CMK (cell line): ENCODE measurements at places on chromosomes 4 and X.
A peak's percentile ranks its signal among the peaks of the same experiment; 100 is the strongest.

GRCh38 chrX:125378770-125379169, 59.1 kb downstream of the TEX13C start:
- DNase-seq: no peak

DNA sequence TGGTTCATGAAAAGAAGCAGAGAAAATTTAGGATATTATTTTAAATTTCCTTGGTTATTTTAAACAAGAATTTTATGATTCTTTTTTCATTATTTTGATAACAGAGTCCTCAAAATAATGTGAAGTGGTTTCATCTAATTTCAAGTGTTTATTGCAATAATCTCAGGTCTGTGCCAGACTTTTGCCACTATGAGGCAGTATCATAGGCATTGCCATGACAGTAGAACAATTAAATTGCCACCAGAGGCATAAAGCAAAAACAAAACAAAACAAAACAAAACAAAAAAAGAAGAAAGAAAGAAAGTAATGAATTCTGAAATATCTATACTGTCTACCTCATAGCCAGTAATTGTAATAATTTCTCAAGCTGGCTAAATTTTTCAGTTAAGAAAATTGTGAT, 739.2 kb downstream of the KCTD8 start:
- no peak for DNase-seq

DNA sequence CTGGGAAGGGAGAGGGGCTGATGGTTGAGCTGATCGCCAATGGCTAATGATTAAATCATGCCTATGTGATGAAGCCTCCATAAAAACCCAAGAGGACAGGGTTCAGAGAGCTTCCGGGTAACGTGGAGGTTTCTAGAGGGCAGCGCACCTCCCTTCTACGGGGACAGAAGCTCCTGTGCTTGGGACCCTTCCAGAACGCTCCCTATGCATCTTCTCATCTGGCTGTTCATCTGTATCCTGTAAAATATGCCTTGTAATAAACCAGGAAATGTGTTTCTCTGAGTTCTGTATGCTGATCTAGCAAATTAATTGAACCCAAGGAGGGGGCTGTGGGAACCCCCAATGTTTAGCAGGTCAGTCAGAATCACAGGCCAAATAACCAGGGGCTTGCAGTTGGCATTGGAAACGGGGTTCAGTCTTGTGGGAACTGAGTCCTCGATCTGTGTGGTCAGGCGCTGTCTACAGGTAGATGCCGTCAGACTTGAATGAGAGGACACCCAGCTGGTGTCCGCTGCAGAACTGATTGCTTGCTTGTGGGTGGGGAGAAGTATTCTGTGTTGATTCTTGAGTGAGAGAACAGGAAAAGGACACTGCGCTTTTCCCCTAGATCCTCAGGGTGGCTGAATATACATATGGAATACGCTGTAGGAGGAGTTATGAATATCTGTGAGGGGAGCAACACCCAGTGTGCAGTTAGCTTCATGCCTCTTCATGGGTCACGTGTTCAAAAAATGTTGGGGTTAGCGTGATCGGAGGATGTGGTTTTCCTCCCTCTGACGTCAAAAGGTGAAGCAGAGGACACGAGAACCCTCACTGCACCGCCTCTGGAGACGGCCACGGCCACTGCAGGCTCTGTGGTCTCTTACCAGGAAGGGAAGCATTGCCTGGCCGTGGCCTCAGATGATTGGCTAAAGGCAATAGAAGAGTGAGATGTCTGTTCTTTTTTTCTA, 29.2 kb downstream of the HTT-AS start:
- peak; percentile 59 for DNase-seq

DNA sequence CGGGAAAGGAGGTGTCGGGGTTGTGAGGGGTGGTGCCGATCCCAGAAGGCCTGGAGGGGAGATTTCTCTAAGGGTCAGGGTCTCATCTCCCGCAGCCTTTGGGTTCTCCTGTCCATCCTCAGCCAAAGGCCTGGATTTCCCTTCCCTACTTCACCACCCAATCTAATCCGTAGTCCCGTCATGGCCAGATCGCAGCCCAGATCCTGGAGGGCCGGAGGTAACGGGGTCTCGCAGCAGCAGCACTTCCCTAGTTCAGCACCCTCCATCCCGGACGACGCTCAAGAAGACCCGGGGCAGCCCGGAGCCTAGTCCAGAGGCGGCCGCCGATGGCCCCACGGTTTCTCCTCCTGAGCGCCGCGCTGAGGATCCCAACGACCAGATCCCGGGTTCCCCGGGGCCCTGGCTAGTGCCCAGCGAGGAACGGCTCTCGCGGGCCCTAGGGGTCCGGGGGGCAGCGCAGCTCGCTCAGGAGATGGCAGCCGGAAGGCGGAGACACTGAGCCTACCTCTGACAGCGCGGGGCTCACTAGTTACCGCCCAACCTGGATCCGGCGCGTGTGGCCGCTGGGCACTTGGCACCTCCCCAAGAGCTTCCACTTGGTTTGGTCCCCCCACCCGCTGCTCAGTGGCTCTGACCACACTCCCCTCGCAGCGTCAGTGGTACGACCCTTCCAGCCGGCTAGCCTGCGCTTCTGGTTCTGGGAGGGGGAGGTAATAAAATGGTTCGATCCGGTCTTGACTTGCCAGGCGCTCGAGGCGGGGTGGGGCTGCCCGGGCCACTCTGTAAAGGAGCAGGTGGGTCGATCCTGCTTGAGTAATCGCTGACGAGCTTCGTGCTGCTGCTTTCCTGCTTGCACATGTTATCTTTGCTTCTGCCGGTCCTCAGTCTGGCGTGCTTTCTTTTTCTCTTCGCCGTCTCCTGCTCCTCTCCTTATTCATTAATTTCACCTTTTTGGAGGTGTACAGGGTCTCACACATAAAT, 3.6 kb downstream of the MAGIX start:
- DNase-seq: peak; percentile 97

DNA sequence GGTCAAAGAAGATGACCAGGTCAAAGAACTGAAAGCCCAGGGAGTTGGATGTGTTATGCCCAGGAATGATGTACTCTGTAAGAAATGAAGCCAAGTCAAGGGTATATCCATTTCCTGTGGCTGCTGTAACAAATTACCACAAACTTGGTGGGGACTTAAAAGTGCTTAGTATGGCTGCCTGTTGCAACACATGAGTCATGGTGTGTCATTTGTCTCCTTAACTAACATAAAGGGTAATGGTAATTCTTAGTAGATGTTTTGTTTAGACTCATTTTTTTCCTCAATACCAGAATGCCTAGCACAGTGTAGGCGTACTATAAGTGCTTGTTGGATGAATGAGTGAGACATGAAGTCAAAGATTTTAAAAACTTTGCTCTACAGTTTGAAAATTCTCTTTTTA, 45.7 kb downstream of the SYTL5 start:
- DNase-seq: no peak

DNA sequence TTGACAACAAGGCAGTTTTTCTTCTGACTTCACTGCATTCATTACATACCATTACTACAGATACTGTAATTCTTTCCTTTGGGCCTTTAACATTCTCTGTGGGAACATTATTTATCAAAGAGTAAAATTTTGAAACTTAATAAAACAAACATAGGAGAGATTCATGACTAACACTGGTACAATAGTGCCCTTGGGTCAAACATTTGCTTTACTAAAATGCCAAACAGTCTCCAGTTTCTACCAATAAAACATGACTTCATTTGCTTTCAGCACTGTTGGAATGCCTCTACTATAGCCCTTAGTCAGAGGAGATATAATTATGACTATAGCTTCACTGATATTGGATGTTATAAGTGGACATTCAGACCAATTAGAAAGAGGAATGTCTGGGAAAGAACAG, 481.5 kb downstream of the PACRGL start:
- DNase-seq: no peak

- DNase-seq: no peak
These were observed 75.3 kb downstream of the METTL14 start for GRCh38 chr4:118760493-118760892.

GRCh38 chr4:78863254-78863869, 75.9 kb downstream of the PAQR3 start:
- DNase-seq: no peak

DNA sequence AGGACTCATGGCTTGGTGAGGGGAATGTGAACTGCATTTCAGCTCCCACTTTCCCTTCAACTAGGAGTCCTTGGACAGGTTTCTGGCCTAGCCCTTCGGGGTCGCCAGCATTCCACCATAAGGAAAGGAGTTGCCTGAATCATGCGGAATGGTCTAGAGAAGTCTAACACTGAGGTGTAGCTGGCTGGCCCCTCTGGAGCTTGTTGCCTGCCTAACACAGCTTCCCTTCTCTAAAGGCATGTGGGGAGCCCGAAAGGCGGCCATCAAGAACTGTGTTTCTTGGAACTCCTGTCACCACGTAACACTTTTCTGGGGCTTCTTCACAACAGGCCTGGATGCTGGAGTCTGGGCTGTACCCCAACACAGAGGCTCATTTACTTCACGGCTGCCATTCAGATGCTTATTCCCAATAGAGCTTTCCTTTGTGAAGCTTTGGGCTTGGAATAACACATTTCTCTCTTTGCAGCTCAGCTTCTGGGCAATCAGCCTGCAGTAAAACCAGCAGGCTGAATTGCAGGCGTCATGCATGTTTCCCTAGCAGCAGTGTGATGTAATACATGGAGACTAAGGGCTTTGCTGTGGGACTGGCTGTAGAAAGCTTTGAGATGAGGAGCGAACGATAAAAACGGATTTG, 5.4 kb downstream of the GABRQ start:
- DNase-seq: no peak

GRCh38 chrX:136954930-136955329, 74.4 kb upstream of the RBMX start:
- no peak for DNase-seq

GRCh38 chr4:3269105-3269927, 20.4 kb downstream of the MSANTD1 start:
- DNase-seq: no peak

- DNase-seq: no peak
These were observed 137.8 kb upstream of the SLC4A4 start for GRCh38 chr4:71201057-71201456.

GRCh38 chr4:150624055-150624454, 42.1 kb downstream of the MAB21L2 start:
- no peak for DNase-seq

DNA sequence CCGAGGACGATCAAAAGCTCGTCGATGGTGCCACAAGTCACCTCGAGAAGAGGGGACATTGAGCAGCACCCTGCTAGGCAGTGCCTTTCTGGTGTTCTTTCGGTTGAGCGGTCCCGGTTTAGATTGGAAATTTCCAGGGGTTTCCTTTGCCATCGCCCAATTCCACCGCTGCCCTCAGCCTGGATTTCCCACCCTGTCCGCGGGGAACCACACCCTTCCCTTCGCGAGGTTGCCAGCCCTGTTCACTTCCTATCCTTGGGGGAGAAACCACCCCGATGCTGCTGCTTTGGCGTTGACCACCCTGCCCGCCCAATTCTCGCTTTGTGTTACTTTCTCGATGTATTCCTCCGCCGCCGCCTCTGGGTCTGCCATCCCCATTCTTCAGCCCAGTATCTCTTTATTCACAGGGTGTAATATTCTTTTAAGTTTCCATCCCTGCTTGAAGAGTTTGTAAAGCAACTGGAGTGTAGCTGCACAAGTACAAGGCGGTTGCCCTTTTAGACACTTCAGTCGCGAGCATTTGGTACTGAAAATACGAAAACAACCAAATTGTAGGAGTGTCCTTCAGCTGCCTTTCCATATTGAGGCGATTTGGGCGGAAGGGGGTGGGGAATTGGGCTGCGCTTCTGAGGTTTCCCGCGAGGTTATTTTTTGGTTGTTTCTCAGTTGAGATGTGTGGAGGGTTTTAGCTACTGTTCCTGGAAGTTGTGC, 1.1 kb downstream of the OGT start:
- no peak for DNase-seq

DNA sequence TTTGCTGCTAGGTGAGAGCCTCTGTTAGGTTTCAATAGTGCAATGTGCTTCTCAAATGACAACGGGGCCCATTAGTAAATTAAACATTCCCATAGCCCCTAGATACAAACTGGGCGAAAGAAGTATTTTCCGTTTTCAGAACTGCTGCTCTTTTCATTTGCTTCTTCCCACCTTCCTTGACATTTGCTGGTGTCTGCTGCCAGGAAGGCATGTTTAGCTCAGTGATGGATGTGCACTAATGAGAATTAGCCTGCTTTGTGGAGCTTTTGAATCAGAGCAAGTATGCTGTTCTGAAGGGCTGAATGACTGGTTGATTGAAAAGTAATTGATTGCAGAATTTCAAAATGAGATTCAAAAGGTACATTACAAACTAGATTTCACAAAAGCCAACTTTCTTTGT, 57.0 kb downstream of the SHROOM3 start:
- no peak for DNase-seq

GRCh38 chrX:9730078-9730477, 35.6 kb downstream of the GPR143 start:
- DNase-seq: no peak

GRCh38 chr4:5368426-5368825, 317.1 kb downstream of the STK32B start:
- DNase-seq: no peak

- DNase-seq: no peak
These were observed 94.4 kb downstream of the HHIP start for GRCh38 chr4:144740316-144740715.

DNA sequence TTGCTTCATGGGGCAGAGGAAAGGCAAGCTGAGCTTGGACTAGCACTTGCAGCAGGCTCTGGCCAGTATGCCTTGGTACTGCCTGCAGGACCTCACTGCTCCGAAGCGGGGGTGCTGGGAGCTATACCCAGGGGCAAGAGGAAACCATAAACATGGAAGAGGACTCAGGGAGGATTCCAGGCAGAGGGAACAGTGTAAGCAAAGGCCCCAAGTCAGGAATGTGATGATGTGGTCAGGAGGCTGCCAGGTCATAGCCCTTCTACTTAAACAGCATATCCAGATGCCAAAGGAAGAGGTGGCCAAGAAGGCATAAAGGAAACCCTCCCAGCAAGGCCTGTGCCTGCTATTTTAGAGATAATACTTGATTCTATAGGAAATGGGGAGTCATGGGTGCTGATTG, 31.1 kb downstream of the RAB40AL start:
- no peak for DNase-seq

DNA sequence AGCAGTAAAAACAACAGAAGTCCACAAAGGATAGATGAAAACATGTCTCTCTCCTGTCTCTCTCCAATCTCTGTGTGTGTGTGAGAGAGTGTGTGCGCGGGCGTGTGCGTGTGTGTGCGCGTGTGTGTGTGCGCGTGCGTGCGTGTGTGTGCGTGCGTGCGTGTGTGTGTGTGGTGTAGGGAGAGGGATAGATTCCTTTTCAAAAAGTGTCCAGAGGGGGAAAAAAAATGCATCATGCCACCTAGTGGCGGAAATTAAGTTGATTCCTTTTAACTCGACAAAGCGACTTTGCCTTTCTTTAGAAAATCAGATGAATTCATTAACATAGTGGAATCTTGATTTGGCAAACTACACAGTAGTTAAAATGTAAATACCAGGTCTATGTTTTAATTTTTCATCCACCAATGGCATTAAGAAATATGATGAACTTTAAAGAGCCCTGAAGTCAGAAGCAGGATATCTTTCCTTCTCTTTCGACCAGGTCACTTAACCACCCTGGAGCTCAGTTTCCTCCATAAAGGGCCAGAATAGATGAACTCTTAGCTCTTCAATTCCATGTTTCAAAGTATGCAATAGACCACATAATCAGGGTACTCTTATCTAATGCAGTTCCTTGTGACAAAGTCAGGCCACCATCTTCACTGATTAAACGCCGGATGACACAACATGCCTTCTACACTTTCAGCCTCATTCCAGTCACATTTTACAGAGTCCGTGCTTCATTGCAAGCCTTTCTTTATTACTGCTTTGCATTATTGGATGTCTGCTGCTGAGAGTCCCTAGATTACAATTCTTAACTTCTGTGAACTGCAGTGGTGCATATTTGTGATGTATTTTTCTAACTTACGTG, 162.8 kb downstream of the FBXO8 start:
- peak; percentile 49 for DNase-seq

- no peak for DNase-seq
These were observed 267.8 kb upstream of the INTU start for GRCh38 chr4:127364911-127365310.
